Tibial artery (tissue), 4 donors: ENCODE measurements at places on chromosomes 2 and 18.
A peak's percentile ranks its signal among the peaks of the same experiment; 100 is the strongest.

DNA sequence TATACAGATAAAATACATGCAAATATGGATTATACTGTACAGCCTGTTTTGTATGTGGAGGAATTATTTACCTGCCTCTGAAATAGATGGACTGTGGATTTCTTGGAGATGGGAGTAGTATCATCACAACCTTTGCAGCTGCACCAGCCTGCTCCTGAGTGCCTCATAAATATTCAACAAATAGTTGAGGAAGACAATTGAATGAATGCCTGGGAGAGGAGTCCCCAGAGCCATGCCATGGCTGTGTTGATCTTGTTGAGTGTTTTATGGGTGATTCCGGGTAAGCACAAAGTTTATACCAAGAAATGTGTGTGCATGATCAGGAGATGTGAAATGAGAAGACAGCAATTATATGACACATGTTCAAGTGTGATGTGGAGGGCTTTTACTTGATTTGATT is 225.0 kb downstream of the FHOD3 start:
- DNase-seq, result no peak

- DNase-seq, result no peak
These were observed 3.5 kb upstream of the CDC42EP3 start for GRCh38 chr2:37674946-37675345.

GRCh38 chr18:32201948-32202672 is 12.3 kb downstream of the MEP1B start:
- no peak for DNase-seq

GRCh38 chr2:138622613-138623012 is 121.0 kb downstream of the SPOPL start:
- no peak for DNase-seq

GRCh38 chr2:142603759-142604158 is 273.7 kb upstream of the KYNU start:
- no peak for DNase-seq

DNA sequence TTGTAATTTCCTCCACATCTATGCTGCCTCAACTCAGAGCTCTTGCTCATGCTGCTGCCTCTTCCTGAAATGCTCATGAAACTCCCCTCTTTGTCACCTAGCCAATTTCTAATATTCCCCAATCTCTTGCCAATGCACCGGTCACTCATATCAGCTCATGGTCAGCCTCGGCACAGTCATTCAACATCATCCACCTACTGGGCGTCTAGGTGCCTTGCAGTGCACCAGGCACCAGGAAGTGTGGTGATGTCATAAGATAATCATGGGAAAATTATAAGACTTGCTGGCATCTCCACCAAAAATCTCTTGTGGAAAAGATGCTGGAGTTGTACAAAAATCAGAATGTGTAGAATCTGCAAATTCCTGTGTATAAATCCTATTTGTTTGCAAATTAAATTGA is 52.6 kb upstream of the RAB27B start:
- DNase-seq, result no peak

DNA sequence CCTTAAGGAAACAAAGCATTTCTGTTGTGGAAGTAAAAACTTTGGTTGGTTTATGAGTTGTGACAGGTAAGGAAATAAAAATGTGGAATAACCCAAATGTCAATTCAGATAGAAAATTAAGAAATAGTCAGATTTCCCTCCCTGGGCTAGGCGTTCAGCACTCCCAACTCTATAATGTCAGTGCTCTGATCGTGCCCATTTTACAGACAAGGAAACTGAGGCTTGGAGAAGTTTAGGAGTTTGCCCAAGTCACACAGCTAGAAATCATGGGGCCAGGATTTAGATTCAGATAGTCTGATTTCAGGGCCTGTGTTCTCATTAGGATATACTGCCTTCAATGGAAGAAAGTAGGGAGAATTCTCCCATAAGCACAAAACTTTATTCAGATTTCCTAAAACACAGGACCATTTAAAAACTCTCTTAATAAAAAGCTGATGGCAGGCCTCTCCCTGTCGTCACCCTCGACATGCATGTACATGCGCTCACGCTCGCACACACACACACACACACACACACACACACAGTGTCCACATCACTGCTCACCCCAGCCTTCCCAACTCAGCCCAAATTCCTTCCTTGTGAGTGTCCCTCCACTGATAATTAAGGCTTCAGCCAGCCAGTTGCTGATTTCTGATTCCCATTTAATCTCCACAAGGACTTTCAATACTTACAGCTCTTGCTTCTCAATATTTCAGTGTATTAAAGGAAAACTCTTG is 49.1 kb upstream of the SLC14A2 start:
- DNase-seq, result peak; percentile 71

GRCh38 chr2:53998834-53999233 is 28.0 kb upstream of the PSME4 start:
- no peak for DNase-seq

- DNase-seq, result peak; percentile 62
These were observed 41.5 kb downstream of the PRELID3A start for GRCh38 chr18:12449051-12449785.

- no peak for DNase-seq
These were observed 26.6 kb downstream of the CCDC195 start for GRCh38 chr2:224689539-224689938.

GRCh38 chr2:201936817-201937216 is 96.8 kb upstream of the FZD7 start:
- no peak for DNase-seq

GRCh38 chr2:20829861-20830260 is 7.0 kb upstream of the LDAH start:
- no peak for DNase-seq

GRCh38 chr18:59918320-59918755 is 18.5 kb downstream of the PMAIP1 start:
- no peak for DNase-seq

DNA sequence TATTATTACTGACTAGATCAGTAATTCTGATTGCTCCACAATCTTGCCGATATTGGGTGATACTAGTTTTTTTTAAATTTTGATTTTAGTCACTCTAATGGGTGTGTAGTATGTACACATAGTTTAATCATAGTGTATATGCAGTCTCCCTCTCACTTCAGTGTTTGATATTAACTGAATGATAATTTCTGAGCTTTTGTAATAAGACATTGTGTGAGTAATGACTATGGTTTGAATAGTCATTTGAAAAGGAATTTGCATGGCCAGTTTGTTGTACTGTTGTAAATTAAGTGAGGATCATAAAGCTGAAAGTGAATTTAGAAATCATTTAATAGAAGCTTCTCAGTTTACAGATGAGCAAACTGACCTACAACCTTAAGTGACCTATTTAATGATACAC is 33.4 kb downstream of the USP14 start:
- DNase-seq, result no peak

GRCh38 chr2:237120916-237121315 is 35.2 kb downstream of the COPS8 start:
- no peak for DNase-seq

GRCh38 chr2:69166812-69167468 is 154.0 kb downstream of the ANTXR1 start:
- peak; percentile 42 for DNase-seq

DNA sequence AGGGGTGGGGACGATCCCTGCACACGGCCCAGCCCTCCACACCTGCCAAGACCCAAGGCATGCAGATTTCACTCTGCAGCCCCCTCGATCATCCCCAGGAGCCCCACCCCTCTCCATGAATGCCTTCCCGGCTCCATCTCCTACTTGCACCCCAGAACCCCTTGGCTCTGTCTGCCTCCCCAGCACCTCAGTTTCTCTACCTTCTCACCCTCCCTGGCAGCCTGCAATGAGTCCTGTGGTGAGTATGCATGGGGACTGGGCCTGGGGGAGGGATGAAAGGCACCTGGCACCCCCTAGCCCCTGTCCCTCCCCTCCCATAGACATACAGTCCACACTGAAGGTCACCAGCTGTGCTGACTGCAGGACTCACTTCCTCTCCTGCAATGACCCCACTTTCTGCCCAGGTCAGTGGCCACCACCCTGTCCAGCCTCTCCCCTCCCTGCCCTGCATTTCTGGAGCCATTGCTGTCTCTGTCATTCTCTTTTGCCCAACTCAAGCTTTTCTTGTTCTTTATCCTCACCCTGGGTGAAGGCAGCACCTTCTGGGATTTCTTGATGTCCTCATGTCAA is 1.0 kb downstream of the TEX51 start:
- peak; percentile 40 for DNase-seq

- DNase-seq, result no peak
These were observed 159.8 kb downstream of the ZNF385B start for GRCh38 chr2:179701524-179702110.
